ENCODE measurements at places on chromosomes 16 and 17.

GRCh38 chr17:17724307-17725010, 43.2 kb downstream of the RAI1 start:
- DNase-seq, result peak; percentile 22

GRCh38 chr16:75615619-75616018, 7.5 kb downstream of the ADAT1 start:
- DNase-seq, result no peak

DNA sequence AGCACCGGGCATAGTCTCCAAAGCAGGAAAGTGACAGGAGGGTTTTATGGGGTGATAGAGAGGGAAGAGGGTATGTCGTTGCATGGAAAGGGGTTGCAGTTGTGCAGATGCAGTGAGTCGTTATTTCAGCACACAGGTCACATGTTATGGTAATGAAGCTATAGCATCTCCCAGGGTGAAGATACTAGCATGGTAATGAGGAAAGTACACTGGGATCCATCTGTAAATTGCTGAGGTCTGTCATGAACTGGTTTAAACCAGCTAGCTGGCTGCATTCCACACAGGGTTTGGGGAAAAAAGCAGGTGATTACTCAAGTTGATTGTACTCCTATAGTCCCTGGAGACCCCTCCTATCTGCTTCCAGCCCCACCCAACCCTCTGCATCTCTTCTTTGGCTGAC, 11.7 kb downstream of the COX11 start:
- DNase-seq, result no peak

DNA sequence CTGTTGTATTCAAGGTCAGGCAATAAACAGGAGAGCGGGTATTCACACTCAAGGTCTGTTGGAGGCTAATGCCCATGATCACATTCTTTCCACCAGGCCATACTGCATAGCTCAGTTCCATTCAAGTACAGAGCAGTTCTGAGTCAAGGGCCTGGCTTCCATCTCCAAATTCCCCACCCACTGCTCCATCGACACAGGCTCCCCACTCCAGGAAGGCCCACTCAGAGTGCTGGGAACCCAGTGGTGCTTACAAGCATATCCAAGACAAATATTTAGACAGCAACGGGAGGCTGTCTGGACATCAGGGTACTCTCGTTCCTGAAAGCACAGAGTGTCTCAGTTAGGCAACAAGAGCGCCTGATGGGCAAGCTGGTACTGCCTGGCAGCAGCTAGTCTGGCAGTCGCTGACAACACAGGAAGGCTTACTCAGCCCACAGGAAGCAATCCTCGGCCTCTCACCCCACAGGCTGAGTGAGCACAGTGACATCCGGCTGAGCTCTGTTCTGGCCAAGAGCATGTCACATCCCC, 40.9 kb downstream of the RFFL start:
- DNase-seq, result peak; percentile 62

- no peak for DNase-seq
Measured at GRCh38 chr16:50996830-50997186, 154.3 kb downstream of the SALL1 start.

DNA sequence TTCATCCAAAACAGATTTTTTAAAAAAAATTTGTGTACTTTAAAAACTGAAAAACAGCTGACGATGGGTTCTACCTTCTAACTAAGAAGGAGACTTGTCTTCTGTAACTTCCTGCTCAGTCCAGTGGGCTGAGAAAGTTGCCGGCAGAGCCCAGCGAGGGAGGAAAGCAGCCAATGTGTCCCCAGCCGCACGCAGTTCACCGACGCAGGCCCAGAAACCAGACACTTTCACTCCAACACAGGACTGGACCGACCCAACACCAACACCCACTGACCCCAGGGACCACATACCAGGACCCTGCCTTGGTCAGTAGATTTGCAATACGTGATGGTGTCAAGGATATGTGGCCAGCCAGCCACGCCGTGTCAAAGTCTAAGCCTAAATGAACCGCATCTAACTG, 25.6 kb downstream of the TRAP1 start:
- no peak for DNase-seq

- no peak for DNase-seq
Measured at GRCh38 chr16:89707695-89708094, 6.2 kb upstream of the SPATA2L start.

GRCh38 chr16:73026754-73027684, 20.9 kb downstream of the ZFHX3 start:
- no peak for DNase-seq

DNA sequence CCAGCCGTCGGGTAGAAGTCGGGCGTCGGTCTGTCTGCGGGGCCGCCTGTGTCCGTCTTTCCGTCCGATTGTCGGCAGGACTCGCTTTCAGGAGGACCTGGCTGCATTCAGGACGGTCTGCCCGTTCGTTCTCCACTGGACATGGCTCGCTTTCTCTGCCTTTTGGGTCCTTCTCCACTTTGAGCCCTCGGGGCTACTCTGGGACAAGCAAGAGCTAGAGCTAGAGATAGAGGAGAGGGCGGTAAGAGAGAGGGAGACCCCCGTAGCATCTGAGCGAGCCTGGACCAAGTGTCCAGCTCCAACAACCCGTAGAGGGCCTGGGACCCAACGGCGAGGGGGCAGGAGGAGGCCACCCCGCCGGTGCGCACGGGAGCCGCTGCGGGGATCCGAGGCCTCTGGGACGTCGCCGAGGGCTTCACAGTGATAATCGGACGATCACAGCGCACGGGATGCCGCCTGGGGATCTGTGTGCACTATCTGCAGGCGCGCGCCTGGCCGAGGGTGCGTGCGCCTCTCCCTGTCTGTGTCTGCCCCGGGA, 4.5 kb downstream of the TBX4 start:
- no peak for DNase-seq

GRCh38 chr17:33779234-33779591, 475.9 kb upstream of the CCL2 start:
- no peak for DNase-seq

GRCh38 chr16:21218153-21218552, 6.8 kb upstream of the ZP2 start:
- no peak for DNase-seq

DNA sequence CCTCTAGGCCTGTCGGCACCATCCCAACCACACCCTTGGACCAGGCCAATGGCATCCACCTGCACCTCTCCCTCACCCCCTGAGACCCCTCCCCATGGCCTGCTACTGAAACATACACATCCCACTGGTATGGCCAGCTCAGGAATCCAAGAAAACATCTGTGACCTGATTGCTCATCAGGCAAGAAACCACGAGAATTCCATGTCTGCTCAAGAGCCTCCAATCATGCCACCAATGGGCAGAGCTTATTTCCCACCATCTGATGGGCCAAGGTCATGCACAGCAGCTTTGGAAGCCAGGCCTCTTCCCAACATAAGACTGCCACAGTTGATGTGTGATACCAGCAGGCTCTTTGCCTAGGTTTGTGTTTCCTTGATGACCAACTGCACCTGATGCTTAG, 190.1 kb downstream of the C16orf78 start:
- no peak for DNase-seq

DNA sequence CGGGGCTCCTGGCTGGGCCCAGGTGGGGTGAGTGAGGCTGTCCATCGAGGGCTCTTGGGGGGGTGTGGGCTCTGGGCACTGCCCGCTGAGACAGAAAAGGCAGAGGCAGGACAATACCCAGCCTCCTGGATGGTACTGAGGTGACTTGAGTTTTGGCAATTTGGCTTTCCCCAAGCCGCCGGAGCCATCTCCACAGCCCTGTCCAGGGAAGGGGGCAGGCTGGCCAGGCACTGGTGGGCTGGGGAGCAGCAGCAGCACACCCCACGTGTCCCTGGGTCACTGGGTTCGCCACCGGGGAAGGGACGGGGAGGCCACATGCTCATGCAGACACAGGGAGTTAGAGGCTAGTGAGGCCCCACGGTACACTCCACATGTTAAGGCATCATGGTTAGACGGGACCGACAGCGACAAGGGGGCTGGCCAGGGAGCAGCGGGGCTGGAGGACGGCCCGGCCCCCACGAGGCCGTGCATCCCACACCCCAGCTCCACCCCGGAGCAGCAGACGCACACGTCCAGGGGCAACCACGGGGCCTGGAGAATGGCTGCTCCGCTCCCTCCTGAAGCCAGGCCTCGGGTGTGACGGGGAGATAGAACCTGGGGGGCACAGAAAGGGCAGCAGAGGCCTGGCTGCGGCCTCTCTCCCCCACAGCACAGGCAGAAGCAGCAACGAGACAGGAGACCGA, 3.0 kb downstream of the ARHGDIA start:
- no peak for DNase-seq

GRCh38 chr17:48228720-48229119, 121.2 kb downstream of the SNX11 start:
- DNase-seq, result no peak

GRCh38 chr16:12356632-12357340, 380.3 kb downstream of the SNX29 start:
- DNase-seq, result no peak

GRCh38 chr17:41406205-41406604, 8.8 kb upstream of the KRT31 start:
- DNase-seq, result no peak

DNA sequence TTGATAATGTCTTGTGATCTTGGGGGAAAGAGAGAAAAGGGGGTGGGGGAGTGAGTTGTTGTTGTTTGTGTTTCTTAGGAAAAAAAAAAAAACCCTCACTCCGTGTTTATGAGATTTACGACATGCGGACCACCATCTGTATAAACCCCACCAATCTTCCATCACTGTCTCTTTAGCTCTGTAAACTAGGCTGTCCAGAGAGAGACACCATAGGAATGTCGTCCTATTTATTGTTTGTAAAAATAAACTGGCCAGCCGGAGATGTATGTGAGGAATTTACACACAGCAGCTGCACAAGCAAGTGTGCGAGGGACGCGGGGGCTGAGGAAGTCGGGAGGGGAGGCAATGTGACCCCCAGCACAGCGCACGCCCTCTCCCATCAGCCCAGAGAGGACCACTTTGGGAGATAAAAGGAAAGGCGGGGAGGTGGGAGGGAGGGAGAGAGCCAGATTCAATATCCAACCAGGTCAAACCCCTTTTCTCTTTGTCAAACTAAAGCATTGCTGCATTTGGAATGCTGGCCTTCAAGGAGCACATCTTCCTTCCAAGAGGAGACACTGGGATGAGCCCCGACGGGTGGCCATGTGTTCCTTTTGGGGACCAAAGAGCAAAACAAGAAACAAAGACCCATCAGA, 136.2 kb upstream of the SALL1 start:
- DNase-seq, result no peak

GRCh38 chr17:48052956-48053757, 5.0 kb downstream of the NFE2L1 start:
- DNase-seq, result no peak

- DNase-seq, result no peak
Measured at GRCh38 chr16:57643147-57643874, 14.9 kb downstream of the ADGRG1 start.

DNA sequence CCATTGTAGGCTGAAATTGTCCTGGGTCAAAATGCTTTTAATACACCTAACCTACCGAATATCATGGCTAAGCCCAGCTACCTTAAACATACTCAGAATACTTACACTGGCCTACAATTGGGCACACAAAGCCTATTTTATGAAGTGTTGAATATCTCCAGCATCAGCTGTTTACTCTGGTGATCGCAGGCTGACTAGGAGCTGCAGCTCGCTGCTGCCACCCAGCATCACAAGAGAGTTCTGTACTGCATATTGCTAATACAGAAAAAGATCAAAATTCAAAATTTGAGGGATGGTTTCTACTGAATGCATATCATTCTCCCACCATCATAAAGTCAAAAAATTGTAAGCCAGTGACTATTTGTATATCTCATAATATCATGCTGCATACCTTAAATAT, 55.3 kb downstream of the ULK2 start:
- no peak for DNase-seq

DNA sequence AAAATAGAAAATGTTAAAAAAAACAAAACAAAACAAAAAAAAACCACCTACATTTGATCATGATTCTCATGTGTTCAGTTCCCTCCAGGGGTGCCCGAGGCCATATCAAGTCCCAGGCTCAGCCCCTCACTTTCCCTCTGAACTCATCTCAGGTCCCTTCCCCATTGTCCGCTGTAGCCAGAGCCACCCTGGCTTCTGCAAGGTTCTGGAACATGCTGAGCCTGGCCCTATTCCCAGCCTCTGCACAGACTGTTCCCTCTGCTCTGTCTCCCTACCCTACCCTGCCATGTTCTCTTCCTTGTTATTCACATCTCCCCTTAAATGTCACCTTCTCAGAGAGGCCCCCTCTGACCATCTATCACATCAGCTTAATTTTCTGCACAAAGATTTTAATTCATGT, 46.9 kb downstream of the TK2 start:
- no peak for DNase-seq

GRCh38 chr17:31488264-31488981, 96.9 kb downstream of the RAB11FIP4 start:
- DNase-seq, result peak; percentile 43

GRCh38 chr17:64499805-64500486, 3.1 kb upstream of the POLG2 start:
- peak; percentile 21 for DNase-seq

DNA sequence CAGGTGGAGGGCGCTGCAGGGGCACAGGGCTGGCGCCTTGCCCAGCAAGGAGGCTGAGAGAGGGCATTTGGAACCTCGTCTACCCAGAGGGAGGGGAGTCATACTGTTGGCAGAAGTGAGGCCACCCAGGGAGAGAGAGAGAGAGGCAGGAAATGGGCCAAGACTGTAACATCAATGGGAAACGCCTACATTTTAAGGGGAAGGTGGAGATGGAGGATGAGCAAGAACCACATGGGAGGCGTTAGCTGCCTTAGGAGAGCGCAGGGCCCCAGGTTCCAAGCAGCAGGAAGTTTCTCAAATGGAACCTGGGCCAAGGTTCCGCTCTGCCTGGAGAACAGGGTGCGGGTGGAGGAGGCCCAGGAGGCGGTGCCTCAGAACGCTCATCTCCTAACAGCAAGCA, 2.7 kb upstream of the WFDC1 start:
- DNase-seq, result no peak

DNA sequence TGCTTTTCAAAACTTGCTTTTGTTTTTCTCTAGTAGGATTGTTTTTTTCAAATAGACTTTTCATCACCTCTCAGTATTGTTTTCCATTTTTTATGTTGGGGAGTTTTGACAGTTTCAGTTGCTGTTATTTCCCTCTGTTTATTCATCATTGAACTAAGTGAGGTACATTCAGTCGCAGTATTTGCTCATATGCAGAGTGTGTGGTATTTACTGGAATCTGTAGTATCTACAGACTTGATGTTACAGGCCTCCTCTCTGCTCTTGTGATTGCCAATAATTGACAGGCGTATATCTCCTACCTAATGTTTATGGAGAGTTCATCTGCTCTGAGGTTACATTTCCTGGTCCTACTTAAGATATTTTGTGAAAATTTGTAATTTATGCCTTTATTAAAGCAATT, 49.6 kb downstream of the COX10 start:
- DNase-seq, result no peak

GRCh38 chr16:88346680-88347505, 35.9 kb upstream of the ZNF469 start:
- no peak for DNase-seq

- DNase-seq, result no peak
Measured at GRCh38 chr16:17032332-17032731, 438.4 kb downstream of the XYLT1 start.
